ENCODE measurements at places on chromosomes 6 and 20.

DNA sequence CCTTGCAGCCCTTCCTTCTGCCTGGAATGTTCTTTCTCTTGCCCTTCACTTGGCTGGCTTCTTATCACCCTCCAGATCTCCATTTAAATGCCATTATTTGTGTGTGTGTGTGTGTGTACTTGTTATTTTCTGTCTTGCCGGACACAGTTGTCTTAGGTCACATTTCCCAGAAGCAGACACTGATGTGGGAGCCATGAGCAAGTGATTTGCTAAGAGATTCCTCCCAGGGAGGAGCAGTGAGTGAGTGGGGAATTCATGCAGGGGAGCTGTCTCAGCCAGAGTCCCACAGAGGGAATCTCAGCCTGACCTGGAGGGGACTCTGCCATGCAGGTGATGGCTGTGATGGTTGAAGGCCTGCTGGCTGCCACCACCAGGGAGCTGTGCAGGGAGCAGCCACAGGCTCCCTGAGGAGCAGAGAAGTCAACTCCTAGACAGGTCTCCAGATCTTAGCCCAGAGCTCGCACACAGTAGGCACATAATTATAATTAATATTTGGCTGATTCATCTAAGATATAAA, 96.5 kb downstream of the SYNDIG1 start:
- DNase-seq = no peak

- DNase-seq = no peak
These were observed 33.1 kb upstream of the TMEM30A start for GRCh38 chr6:75317503-75318206.

DNA sequence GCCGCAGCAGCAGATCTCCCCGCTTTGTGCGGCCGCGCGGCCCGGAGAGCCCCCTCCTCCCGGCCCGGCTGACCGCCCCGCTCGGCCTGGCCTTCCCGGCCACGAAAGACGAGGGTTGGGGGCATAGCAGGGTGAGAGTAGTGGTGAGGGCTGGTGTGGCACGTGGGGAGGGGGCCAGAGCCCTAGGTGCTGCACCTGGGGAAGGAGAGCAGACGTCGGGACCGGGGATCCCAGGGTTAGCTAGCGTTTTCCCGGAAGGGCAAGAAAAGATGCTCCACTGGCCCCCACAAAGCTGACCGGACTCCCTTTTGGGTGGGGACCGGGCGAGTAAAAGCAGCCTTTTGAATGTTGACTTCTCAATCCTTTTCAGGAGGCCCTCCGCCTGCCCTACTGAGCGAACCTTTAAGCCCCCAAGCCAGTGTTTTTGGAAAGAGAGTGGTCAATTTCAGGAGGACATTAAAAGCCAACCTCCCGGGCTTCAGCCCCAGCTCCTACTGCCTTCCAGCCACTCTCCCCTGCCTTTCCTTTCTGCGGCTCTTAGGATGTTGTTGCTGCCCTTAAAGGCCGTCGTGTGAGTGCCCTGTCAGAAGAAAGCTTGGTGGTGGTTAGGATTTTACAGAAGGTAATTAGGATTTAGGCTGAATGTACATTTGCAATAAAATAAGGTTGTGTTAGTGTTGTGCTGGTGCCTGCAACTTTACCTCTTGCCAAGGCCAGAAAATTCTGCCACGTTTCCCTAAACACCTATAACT, 648 bp upstream of the BACH2 start:
- no peak for DNase-seq

- no peak for DNase-seq
These were observed 25.5 kb upstream of the FKBP1A start for GRCh38 chr20:1418350-1418749.

DNA sequence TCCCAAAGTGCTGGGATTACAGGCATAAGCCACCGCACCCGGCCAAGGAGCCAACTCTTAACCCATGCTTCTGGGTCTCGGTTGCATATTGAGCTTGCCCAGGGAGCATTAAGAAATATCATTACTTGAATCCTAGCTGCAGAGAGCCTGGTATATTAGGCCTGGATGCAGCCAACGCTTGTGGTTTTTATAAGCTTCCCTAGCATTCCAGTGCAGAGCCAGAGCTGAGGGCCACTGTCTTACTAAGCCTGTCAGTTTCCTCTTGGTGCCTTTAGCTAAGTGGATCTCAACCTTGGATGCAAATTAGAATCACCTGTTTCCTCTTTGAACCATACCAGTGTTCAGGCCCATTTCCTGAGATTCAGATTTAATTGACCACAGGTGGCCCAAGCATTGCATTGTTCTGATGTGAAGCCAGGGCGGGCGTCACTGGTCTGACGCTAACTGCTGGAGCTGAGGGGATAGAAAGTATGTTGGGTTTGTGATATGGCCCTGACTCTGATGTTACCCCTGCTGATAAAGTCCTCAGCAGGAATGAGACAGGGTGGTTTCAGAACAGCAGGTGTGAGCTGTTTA, 76.3 kb downstream of the BTBD3 start:
- DNase-seq = no peak
